ENCODE measurements at places on chromosomes 1 and 21. TPM values are rescaled to one million over a fixed set of nuclear protein-coding genes. Genes with fewer than 3 reads are reported as not detected.

The AADACL4 gene
- not detected for total RNA-seq

The UMODL1 gene
- total RNA-seq, result not detected

GRCh38 chr1:68149110-68149798, 83.1 kb downstream of the WLS start:
- H3K4me3 ChIP-seq, result no peak overlapping the region
- H3K27ac ChIP-seq, result peak overlapping the region; percentile 83
- peak; percentile 53 for DNase-seq

DNA sequence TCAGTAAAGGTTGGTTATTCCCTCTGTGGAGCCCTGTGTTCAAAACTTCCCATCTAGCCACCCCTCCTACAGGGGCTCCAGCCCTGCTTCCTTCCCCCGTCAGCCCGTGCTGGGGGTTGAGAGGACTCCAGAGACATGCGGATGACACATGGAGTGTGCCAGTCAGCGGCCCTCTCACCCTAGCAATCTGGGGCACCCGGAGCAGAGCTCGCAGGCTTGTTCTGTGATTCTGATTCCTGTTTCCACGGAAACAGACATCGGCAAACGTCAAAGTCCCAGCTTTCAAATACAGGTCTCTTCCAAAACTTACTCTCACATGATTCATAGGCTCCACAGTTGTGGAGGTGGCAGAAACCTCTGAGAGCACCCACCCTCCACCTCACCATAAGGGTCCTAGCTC, 9.8 kb upstream of the SSBP3 start:
- H3K27me3 ChIP-seq, result no peaks in the 10 kb centered on the region
- H3K4me1 ChIP-seq, result no peaks in the 10 kb centered on the region
- H3K36me3 ChIP-seq, result no peaks in the 10 kb centered on the region
- DNase-seq, result no peak

DNA sequence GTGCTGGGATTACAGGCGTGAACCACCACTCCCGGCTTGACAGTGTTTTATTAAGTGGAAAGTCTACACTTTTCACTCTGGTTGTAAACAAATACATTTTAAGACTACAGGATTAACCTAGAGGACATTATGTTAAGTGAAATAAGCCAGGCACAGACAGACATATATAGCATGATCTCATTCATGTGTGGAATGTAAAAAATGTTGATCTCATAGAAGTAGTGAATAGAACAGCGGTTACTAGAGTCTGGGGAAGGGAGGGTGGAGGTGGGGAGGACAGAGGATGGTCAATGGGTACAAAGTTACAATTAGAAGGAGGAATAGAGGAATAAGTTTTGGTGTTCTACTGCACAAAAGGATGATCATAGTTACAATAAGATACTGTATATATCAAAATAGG, 16.9 kb downstream of the CTH start:
- no peak overlapping the region for H3K27ac ChIP-seq
- no peak for DNase-seq
- H3K27me3 ChIP-seq, result no peaks in the 10 kb centered on the region
- no peaks in the 10 kb centered on the region for H3K4me1 ChIP-seq
- H3K4me3 ChIP-seq, result no peak overlapping the region

DNA sequence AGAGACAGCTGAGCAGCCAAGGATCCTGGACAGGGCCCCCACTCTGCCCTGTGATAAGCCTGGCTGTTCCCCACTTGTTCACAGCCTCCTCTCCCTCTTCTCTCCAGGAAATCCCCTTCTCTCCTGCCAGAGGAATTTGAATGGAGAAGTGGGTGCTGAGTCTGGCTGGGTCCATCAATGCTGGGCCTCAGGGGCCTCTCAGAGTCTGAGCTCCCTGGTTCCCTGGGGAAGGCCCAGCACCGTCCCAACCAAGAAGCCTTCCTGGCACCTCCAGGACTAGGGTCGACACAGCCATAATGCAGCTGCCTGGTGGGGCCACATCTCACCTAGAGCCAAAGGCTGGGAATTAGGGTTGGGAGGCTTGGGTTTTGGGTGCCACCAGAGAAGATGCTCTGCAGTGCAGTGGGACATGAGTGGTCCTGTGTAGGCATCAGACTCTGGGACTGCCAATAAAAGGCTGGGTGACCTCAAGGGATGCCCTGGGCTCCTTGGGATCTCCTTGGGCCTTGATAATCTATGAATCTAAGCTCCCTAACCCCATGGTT, 2.5 kb downstream of the MYBPH start:
- H3K4me1 ChIP-seq, result peaks cover 52% of the 10 kb centered on the region
- DNase-seq, result no peak
- H3K36me3 ChIP-seq, result peaks cover 16% of the 10 kb centered on the region
- H3K27ac ChIP-seq, result peak overlapping the region; percentile 89
- H3K27me3 ChIP-seq, result no peaks in the 10 kb centered on the region
- peak overlapping the region; percentile 10 for H3K4me3 ChIP-seq

GRCh38 chr1:39958403-39959200, 3.7 kb downstream of the MFSD2A start:
- H3K27me3 ChIP-seq, result no peaks in the 10 kb centered on the region
- H3K36me3 ChIP-seq, result no peaks in the 10 kb centered on the region
- H3K27ac ChIP-seq, result no peak overlapping the region
- no peak overlapping the region for H3K4me3 ChIP-seq
- peaks cover 16% of the 10 kb centered on the region for H3K4me1 ChIP-seq

DNA sequence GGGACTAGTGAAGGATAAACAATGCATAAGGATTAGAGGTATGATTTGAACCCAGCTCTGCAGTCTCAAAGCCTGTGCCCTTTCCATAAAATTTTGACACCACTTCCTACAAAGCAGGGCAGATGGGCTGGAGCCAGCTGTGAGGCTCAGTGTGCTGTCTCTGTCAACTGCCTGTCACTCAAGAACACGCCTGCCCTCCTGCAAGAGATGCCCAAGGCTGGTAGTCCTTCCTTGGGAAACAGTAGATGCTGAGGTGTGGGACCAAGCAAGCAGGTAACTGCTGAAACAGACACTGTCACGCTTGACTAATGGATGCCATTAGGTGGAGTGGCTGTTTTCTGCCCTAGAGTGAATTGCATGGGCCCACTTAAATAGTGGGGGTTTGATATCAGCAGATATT, 402.0 kb downstream of the PTPRU start:
- no peak overlapping the region for H3K27ac ChIP-seq
- DNase-seq, result no peak
- no peak overlapping the region for H3K4me3 ChIP-seq
- H3K27me3 ChIP-seq, result no peaks in the 10 kb centered on the region
- no peaks in the 10 kb centered on the region for H3K36me3 ChIP-seq

DNA sequence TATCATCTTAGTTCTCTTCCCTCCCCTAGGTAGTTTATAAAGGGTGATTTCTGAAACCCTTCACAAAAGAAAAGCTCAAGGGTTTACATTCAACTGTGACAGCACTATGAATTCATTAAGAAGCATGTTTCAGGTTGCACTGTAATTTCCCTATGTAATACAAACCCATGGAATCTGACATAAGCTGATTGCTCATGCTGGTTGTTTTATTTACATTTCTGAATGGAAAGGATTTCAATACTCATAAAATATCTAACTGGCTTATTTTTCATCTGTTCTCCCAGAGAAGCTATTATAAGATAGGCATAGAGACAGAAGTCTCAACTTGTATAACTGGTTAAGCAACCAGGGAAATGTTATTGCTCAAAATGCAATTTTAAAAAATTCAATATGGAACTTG, 20.5 kb downstream of the WNT2B start:
- no peak for DNase-seq
- H3K27ac ChIP-seq, result no peak overlapping the region
- H3K4me3 ChIP-seq, result no peak overlapping the region
- H3K27me3 ChIP-seq, result no peaks in the 10 kb centered on the region
- no peaks in the 10 kb centered on the region for H3K4me1 ChIP-seq

GRCh38 chr1:218090459-218090858, 194.6 kb upstream of the RRP15 start:
- H3K4me3 ChIP-seq, result no peak overlapping the region
- DNase-seq, result no peak
- no peaks in the 10 kb centered on the region for H3K4me1 ChIP-seq
- peaks cover 3% of the 10 kb centered on the region for H3K27me3 ChIP-seq
- no peak overlapping the region for H3K27ac ChIP-seq

GRCh38 chr21:42164064-42164789, 54.7 kb upstream of the ABCG1 start:
- H3K4me3 ChIP-seq, result no peak overlapping the region
- H3K27ac ChIP-seq, result no peak overlapping the region

GRCh38 chr21:42162831-42163510, 56.0 kb upstream of the ABCG1 start:
- no peak for DNase-seq
- H3K4me3 ChIP-seq, result no peak overlapping the region
- H3K36me3 ChIP-seq, result no peaks in the 10 kb centered on the region
- no peaks in the 10 kb centered on the region for H3K4me1 ChIP-seq
- peaks cover 2% of the 10 kb centered on the region for H3K27me3 ChIP-seq

DNA sequence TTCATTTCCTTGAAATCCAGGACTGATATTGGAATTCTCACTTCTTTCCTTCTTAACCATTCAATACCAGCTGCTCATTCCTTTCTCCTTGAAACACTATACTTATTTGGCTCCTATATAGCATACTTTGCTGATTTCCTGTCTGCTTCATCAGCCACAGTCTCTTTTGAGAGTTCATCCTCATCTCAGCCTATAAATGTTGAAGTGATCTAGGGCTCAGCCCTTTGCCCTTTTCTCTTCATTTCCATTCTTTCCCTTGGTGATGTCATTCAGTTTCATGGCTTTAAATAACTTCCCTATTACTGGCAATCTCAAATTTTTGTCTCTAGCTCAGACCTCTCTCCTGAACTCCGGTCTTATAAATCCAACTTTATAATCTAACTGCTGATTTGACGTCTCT, 24.1 kb upstream of the RABGAP1L start:
- no peak overlapping the region for H3K27ac ChIP-seq
- no peaks in the 10 kb centered on the region for H3K36me3 ChIP-seq
- no peaks in the 10 kb centered on the region for H3K4me1 ChIP-seq
- H3K4me3 ChIP-seq, result no peak overlapping the region
- no peaks in the 10 kb centered on the region for H3K27me3 ChIP-seq

GRCh38 chr1:183138301-183138700, 47.8 kb upstream of the LAMC2 start:
- H3K27ac ChIP-seq, result peak overlapping the region; percentile 34
- H3K4me3 ChIP-seq, result no peak overlapping the region
- DNase-seq, result no peak

GRCh38 chr1:42660907-42661500, 2.8 kb downstream of the PPIH start:
- H3K27ac ChIP-seq, result no peak overlapping the region
- DNase-seq, result no peak
- no peak overlapping the region for H3K4me3 ChIP-seq
- no peaks in the 10 kb centered on the region for H3K27me3 ChIP-seq
- H3K4me1 ChIP-seq, result peaks cover 6% of the 10 kb centered on the region
- H3K36me3 ChIP-seq, result peaks cover 6% of the 10 kb centered on the region

- H3K27me3 ChIP-seq, result no peaks in the 10 kb centered on the region
- H3K36me3 ChIP-seq, result peaks cover 23% of the 10 kb centered on the region
- no peak overlapping the region for H3K27ac ChIP-seq
- no peak for DNase-seq
- no peak overlapping the region for H3K4me3 ChIP-seq
Observed at GRCh38 chr1:44246806-44247205, 33.5 kb downstream of the DMAP1 start.

DNA sequence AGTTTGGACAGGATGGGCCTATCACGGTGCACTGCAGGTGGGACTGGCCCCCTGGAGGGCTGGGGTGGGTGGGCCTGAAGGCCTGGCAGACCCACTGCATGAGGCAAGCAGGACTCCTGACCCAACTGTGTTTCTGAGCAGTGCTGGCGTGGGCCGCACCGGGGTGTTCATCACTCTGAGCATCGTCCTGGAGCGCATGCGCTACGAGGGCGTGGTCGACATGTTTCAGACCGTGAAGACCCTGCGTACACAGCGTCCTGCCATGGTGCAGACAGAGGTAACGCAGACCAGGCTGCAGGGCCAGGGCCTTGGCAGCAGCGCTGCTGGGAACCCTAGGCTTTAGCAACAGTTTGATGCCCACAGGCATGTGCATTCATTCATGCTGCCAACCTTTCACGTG, 29.0 kb upstream of the KDM4A start:
- H3K4me3 ChIP-seq, result no peak overlapping the region
- no peaks in the 10 kb centered on the region for H3K4me1 ChIP-seq
- no peak overlapping the region for H3K27ac ChIP-seq

DNA sequence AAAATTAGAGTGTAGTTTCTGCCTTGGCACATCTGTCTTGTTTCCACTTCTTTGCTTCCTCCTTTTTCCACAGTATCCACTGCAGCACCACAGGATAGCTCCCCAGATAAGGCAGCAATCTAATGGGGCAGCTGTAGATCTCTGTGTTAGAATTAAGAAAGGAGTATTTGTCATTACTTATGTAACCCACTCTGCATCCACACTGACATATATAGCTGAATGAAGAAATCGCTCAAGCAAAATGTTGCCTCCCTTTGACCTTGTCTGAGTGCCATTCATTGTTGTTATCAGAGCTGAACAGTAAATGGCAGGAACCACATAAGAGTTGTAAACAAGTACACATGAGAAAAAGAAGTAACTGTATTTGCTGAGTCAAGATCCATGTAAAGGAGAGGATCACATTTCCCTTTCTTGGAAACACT, 45.9 kb upstream of the DPH5 start:
- peaks cover 13% of the 10 kb centered on the region for H3K4me1 ChIP-seq
- H3K4me3 ChIP-seq, result no peak overlapping the region
- no peaks in the 10 kb centered on the region for H3K36me3 ChIP-seq
- no peak for DNase-seq
- H3K27ac ChIP-seq, result peak overlapping the region; percentile 39
- H3K27me3 ChIP-seq, result no peaks in the 10 kb centered on the region

DNA sequence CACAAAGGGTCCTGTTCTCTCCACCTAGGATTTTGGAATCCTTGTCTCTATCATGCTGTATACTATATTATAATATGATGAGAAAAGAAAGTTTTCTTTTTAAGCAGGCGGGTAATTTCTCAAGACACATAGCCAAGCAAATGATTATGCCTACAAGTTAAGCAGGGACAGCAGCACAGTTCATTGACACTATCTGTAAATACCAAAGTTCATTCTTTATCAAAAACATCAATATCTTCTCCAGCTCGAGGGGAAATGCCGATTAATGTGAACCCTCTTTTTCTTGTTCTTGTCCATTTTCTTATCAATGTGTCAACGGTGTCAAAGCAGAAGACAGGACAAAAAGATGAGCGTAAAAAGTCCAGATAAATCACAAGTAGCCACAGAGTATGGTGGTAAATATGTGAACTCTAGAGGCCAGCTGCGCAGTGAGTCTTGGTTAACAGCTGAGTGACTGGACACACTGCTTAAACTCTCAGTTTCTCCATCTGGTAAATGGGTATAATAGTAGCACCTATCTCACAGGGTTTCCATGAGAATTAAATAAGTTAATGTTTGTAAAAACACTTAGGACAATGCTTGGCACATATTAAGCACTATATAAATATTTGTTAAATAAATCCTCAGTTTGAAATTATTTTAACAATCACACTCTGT, 30.9 kb downstream of the LPAR3 start:
- H3K4me3 ChIP-seq, result no peak overlapping the region
- H3K36me3 ChIP-seq, result no peaks in the 10 kb centered on the region
- no peaks in the 10 kb centered on the region for H3K4me1 ChIP-seq
- H3K27ac ChIP-seq, result no peak overlapping the region
- no peaks in the 10 kb centered on the region for H3K27me3 ChIP-seq

All from psoas muscle (tissue), 8 donors.